ENCODE measurements at places on chromosomes 2 and 18.

DNA sequence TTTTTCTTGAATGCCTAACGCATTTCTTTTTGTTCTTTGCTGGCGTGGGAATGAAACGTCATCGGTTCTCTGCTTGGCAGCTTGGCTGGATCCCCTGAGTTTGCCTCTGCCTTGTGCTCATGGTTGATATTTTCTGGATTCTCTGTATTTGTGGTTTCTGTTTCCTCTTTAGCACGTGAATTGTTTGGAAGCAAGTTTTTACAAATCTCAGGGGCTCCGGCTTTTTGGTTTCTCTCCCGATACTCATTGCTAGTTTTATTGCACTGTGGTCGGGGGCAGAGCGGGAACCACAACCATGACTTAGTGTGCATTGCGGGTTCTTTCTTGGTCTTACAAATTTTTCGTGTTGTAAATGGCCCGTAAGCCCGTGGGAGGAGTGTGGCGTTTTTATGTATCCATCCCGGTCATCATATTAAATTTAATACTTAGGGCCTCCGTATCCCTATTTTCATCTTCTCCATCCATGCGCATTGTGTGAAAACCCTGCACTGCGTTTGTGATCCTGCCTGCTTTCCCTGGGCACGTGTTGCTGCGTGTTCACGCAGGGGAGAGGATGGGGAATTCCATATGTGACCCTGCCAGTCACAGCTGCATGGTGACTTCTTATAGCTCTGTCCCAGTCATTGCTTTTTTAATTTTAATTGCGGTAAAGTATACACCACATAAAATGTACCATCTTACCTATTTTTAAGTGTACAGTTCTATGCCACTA is 9.4 kb downstream of the RAMP1 start:
- DNase-seq: no peak

GRCh38 chr2:204325468-204325867 is 219.8 kb upstream of the PARD3B start:
- peak; percentile 62 for DNase-seq

DNA sequence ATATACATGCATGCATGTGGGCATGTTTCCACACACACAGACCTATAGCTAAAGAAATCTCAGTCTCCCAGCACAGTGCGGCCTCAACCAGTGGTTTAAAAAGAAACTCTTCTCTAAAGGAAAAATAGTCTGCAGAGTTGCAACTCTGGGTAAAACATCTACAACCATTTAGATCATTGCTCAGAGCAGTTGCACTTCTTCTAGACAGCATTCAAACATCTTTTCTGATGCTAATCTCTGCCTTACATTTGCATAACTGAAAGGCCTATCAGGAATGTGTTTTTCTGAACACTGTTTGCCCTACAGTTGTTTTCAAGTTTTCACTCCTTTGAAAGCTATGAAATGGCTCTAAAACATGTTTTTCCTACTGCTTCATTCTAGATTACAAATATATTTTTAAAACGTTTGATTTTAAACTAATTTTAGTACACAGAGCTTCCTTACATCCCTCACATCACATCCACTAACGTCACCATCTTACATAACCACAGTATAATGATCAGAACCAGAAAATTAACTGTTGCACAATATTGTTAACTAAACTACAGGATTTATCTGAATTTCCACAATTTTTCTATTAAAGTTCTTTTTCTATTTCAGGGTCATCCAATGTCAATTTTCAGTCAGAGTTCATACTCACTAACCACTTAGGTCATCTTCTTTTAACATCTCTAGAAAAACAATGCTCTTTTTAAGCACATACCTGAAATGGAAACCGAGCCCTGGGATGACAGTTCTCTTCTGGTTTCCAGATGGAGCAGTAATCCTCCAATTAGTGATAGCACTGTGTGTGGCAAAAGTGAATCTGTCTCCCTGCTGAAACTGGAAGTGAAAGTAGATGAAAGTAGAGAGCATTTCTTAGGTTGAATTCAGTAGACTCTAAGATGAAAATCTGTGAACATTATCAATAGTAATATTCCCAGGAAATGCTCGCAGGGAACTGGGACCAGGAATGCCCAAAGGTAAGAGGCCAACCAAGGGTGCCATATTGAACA is 501.6 kb upstream of the GCFC2 start:
- no peak for DNase-seq

DNA sequence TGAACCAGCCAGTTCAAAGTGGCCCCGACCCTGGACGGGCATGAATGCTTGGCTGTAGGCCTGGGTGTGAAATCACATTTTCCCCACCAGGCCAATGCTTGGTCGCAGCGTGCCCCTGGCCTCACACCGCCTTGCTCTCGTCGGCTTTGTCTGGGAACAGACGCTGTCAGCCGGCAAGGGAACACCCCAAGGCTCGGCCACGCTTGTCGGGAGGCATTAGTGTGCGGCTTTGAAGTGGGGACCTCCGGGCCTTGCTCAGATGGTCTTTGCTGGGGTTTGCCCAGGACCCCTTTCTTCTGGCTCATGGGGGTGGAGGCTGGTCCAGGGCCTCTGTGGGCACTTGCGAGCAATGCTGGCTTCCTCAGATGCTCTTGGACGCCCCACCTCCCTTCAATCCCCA is 79.1 kb downstream of the INHBB start:
- no peak for DNase-seq

DNA sequence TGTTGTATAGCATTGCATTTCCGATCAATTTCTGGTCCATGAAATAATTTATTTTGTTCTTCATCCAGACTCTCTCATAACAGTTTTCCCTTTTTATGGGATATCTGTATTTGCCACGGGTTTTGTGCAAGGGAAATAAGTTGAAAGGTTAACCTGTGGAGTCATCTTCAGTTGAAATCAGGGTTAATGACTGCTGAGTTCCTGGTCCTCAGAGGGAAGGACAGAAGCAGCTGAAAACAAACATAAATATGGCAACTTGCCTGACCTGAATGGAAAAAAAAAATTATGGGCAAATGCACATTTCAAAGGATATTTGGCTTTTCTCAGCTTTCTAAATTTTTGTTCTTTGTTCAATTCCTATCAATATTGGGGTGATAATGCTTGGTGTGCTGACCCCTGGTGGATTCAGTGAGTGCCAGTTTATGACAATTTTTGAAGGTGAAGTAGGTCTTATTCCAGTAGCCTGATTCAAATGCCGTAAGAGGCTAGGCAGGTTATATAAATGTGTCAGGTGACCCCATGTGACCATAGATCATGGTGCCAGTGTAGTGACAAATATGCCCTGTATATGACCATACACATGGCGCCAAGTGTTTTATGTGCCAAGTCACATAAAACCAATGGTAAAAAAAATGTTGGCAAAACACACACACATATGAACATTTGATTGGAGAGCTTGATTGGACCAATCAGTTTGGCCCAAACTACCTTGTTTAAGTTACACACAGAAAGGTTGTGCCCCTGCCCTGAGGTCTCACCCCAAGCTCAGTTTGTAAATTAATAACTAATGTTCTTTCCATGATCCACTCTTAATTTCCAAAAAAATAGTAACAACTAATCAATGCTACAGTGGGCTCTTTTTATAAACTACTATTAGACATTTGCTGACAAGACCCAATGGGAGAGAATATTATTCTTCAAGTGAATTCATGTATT is 47.6 kb upstream of the FAM124B start:
- no peak for DNase-seq

DNA sequence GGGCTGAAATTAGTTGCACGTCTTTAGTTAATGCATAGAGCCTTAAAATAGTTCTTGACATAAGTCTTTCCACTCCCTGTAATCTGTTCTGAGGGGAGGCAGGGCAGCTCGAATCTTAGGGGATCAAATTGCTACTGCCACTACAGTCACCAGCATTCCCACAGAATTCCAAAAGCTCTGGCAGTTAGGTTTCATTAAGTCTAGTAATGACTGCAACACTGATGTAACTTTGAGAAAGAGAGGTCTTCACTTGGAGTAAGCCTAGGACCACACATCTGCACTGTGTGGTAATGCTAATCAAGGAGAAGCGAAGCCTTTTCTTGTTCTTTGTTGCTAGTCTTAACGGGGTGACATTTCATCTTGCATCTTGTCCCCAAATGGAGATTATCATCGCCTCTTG is 19.3 kb upstream of the NCK2 start:
- DNase-seq: no peak

- DNase-seq: peak; percentile 76
These were observed 232.9 kb downstream of the GULP1 start for GRCh38 chr2:188524519-188525113.

GRCh38 chr18:46360866-46361265 is 256.7 kb downstream of the HAUS1 start:
- DNase-seq: no peak

DNA sequence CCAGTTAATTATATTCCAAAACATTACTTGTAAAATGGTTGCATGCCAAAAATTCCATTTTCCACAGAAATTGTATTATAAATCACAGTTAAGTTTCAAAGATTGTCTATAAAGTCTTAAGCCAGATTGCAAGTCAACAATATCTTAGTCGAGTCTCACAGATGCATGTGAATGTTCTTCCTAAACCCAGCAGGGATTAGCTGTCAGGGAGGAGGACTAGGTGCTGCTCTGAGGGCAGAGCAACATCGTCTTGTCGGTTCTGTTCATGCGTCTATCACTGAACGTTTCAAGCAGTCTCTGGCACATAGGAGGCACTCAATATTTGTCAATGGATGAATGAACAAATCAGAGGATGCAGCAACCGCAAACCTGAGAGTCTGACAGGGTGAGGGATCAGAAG is 27.0 kb downstream of the EPB41L3 start:
- no peak for DNase-seq

GRCh38 chr2:203209538-203209937 is 29.3 kb upstream of the CYP20A1 start:
- no peak for DNase-seq

GRCh38 chr2:219273937-219274336 is 5.2 kb upstream of the DNAJB2 start:
- DNase-seq: no peak

Measured in urinary bladder (tissue), 4 donors.